Spleen (tissue), 13 donors: ENCODE measurements at places on chromosomes 12 and 14. TPM values are rescaled to one million over a fixed set of nuclear protein-coding genes. Genes with fewer than 3 reads are reported as not detected.

TBX5 gene
- not detected for total RNA-seq

MBIP gene
- 19.3 TPM for total RNA-seq

CD27 gene
- 53.9 TPM for total RNA-seq

IFNG gene
- 0.94 TPM for total RNA-seq

RD3L gene
- total RNA-seq: not detected

PDE3A gene
- 4.9 TPM for total RNA-seq

LRTM2 gene
- not detected for total RNA-seq

HOXC12 gene
- not detected for total RNA-seq

TAS2R42 gene
- total RNA-seq: not detected

OR4E2 gene
- total RNA-seq: not detected

KLHDC1 gene
- 8.6 TPM for total RNA-seq

SRRM4 gene
- total RNA-seq: not detected

TMEM233 gene
- 0.52 TPM for total RNA-seq

KRT73 gene
- total RNA-seq: 1.4 TPM

RPL10L gene
- not detected for total RNA-seq

TMED10 gene
- total RNA-seq: 191 TPM

GPX2 gene
- not detected for total RNA-seq

CLECL1 gene
- 6.3 TPM for total RNA-seq

MMP19 gene
- 28.1 TPM for total RNA-seq

ACTN1 gene
- total RNA-seq: 121 TPM

COX8C gene
- not detected for total RNA-seq

LRRK2 gene
- total RNA-seq: 59.9 TPM

BIN2 gene
- total RNA-seq: 109 TPM

NPFF gene
- total RNA-seq: not detected

EIF2S1 gene
- 63.0 TPM for total RNA-seq

C3AR1 gene
- 22.2 TPM for total RNA-seq

PLA2G1B gene
- total RNA-seq: 1.9 TPM

TAS2R8 gene
- not detected for total RNA-seq

INSM2 gene
- total RNA-seq: not detected

GYS2 gene
- not detected for total RNA-seq
